ENCODE measurements at places on chromosomes 5 and 9.

DNA sequence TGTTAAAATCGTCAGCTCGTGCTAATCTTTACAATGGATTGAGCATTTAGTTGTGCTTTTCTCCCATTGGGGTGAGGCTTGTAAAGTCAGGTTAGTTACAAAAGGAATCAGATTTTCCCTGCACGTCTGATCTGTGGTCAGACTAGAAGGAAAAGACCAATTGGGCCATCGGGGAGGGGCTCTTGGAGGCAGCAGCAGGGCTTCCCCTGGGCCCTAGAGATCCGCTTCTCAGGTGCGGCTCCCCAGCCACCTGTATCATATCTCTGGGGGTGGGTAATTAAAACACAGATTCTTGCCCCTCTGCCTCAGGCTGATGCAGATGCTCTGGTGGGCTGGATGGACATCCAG, 200.3 kb downstream of the HSPA4 start:
- ATAC-seq = no peak

DNA sequence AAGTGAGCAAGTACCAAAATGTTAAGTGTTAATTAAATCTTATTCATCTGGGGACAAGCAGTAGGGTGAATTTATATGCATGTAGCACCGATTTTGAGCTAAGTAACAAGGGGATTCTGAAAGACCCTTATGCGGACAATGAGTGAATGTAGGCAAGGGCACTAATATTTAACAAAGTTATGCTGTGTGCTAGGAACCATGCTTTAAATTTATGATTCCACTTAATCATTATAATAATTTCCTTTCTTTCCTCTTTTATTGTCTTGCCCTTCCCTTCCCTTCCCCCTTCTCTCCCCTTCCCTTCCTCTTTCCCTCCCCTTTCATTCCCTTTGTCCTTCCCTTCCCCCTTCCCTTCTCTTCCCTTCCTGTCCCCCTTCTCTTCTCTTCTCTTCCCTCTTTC, 25.7 kb upstream of the TNC start:
- ATAC-seq = no peak

DNA sequence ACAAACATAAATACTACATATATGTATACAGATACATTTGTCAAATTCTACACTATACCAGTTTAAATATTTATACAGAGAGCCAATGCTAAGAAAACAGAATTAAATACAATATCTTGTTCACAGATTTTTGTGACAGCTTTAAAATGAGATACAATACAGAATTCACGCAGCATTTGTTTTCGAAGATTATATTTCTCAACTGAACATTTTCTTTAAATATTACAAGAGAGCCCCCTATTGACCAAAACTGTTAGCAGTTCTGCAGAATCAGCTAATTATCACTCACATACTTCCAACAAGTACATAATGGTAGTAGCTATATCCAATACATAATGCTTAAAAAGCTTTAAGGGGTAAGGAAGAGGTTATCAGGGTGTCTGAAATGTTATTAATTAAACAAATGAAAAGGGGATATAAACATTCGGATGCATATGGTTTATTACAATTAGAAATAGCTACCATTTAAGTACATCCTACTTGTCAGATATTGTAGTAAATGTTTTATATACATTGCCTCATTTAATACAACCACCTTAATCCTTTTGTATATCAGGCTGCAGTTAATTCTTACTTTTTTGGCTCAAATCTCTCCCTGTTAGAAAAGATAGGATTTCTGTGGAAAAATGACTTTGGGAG, 31.7 kb downstream of the ZDHHC21 start:
- no peak for ATAC-seq

DNA sequence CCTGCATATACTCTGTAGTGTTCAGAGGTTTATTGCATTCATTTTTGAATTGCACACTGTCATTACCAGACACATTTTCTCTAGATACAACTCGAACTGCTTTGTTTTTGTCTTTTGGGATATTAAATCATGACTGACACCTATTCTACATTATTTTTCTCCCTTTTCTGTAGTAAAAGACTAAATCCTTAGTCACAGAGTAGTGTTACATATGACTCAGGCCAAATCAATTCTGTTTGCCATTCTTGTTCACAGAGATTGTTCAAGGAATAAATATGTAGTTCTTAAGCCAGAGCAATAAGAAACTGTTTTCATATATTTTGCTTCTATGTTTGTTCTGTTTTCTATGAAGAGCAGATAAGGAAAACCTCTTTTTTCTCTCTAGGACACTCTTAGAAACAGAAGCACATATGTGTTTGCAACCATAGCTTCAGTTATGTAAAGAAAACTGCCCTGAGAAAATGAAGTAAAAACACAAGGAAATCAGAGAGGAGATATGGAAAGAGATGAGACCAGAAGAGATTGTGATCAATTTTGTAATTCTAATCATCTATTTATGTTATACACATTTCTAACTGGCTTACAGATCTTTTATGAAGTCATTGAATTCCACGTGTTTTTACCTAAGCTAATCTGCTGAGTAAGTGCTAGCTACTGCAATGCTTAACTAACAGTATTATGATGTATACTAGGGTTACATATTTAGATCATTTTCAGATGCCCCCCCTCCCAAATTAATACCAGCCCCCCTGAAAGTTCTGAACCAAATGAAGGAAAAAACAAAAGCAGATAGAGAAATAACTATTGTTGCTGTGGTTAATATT, 1995.6 kb upstream of the CDH6 start:
- no peak for ATAC-seq

GRCh38 chr5:10789021-10789420, 28.0 kb upstream of the DAP start:
- no peak for ATAC-seq

DNA sequence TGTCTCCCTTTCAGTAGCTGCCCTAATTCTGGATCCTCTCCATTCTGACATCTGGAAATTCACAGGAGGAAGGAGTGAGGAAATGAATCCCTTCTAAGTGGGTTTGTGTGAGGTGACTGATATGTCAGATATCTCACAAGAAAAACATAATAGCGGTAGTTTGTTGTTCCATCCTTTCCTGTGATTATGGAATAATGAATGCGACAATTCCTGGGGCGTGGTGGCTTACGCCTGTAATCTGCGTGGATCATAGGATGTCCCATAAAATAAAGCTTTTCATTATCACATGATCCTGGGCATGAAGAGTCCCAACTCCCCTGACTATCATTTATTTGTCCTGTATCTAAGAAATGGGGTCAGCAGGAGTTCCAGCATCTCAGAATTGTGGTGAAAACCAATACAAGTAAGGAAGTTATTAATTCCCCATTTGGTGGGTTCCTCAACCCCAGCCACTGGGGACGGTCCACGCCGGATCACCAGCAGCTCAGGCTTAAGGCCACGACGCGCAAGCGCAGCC, 375 bp upstream of the C5orf24 start:
- no peak for ATAC-seq

DNA sequence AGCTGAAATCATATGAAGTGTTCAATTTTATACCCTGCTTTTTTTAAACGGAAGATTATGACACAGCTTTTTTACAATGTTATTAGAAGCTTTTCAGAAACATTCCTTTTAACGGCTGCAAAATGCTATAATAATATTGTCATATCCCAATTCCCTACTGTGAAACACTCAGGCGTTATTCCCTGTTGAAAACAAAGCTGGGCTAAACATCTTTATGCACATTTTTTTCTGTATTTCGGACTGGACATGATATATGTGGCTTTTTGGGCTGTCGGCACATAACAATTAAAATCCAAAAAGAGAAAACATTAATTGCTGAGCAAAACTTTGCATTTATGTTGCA, 12.0 kb upstream of the CTSL start:
- ATAC-seq = no peak

- peak; percentile 69 for ATAC-seq
Measured at GRCh38 chr9:123996731-123997421, 14.7 kb upstream of the LHX2 start.

DNA sequence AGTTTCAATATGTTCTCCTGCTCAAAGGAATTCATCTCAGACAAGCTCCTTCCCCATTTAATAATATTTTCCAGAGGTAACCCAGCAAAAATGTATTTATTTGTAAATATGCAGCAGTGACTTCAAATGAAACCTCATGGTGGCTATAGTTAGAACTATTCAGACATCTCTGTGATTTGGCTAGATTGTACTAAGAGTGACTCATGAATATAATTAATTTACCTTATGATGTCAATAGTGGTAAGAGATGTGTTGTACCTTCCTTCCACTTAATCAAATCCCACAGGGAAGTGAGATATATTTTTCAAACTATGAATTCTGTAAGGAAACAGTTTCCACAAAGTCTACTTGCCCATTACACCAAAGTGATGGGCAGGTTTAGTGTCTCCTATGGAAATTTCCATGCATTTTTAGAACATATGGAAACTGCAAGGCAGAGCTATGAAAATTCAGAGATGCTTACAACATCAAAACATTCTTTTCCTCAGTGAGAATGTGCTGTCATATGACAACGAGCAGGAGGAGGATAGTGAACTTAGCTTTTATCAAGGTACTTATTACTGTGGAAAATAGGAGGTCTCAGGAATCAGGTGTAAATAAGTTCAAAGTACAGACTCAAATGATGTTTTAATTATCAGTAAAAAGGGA, 34.0 kb upstream of the SPDL1 start:
- ATAC-seq = no peak

- ATAC-seq = no peak
Measured at GRCh38 chr9:127390563-127390962, 6.4 kb upstream of the SLC2A8 start.

- ATAC-seq = no peak
Measured at GRCh38 chr9:137318602-137319001, 16.5 kb upstream of the NRARP start.

GRCh38 chr9:95230046-95230445, 87.5 kb downstream of the FANCC start:
- ATAC-seq = no peak

- peak; percentile 68 for ATAC-seq
Measured at GRCh38 chr9:137269231-137269772, 8.2 kb upstream of the TOR4A start.

- peak; percentile 58 for ATAC-seq
Measured at GRCh38 chr9:121271368-121272341, 3.7 kb downstream of the GSN start.

DNA sequence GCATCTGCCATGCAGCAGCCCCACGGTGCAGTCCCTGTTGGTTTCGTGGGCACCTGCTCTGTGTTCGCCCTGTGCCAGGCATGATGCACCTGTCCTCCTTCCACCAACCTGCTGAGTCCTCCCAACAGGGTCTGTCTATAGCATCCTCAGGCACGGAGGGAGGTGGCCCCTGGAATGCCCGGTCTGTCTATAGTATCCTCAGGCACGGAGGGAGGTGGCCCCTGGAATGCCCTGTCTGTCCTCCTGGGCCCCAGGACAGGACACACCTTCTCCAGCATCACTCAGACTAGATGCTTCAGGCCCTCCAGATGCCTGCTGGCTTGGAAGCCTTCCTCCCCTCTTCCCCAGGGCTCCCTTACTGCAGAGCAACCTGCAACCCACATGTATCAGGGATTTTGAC, 9.9 kb upstream of the PHYHD1 start:
- no peak for ATAC-seq

- peak; percentile 58 for ATAC-seq
Measured at GRCh38 chr9:120928483-120929228, 2.1 kb upstream of the TRAF1 start.

DNA sequence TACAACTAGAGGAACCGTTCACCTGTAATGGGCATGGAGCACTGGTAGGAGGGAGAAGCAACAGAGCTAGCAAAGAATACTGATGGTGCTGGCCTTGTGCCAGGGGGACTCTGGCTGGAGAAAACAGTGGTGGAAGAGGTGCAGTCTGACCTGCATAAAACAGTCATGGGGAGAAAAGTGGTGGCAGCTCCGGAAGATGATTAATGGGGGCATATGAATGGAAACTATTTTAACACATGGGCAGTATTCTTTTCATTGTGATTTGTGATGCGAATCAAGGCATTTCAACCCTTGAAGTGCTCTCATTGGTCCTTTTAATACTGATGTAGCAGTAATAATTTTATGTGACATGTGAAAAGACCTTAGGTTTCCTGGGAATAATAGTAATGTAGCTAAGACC, 219.6 kb downstream of the ADAMTS6 start:
- ATAC-seq = no peak

DNA sequence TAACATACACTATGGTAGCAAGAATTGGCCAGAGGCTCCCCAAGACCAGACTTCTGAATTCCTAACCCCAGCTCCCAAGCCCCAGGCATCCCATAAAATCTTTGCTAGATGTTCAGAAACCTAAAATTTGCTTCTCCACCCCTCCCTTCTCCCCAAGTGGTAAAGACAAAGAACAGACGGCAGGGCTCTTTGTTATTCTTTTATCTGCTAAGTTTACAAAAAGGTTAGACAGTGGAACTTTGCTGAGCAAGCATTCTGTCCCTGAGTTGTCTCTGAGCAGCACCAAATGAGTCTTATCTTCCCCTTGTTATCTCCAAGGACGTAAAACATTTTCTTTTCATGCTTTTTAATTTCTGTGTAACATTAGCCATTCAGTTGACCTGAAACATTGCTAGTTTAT, 30.2 kb downstream of the TJP2 start:
- ATAC-seq = no peak
